CD4-positive, alpha-beta T cell treated with Interleukin-1 beta for 1 hour (primary cell): ENCODE measurements at places on chromosomes 2 and 18.

DNA sequence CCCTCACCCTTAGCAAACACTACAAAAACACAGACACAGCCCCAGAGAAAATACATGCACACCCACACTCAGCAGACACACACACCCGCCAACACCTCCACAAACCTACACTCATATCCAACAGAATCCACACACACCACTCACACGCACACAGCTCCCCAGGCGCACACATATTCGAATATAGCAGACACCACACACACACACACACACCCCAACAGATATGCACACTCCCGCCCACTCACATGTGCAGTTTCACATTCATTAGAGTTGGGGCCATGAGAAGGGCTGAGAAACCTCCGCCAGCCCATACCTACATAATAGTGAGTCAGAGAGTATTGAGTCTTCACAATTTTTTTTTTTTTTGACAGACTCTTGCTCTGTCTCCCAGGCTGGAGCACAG lies 29.4 kb upstream of the NOTO start:
- no peak for DNase-seq

- no peak for DNase-seq
Measured at GRCh38 chr2:83695530-83695929, 763.5 kb downstream of the SUCLG1 start.

GRCh38 chr18:13492314-13492713 lies 234.0 kb downstream of the FAM210A start:
- no peak for DNase-seq

- no peak for DNase-seq
Measured at GRCh38 chr2:44741507-44741906, 200.0 kb upstream of the SIX3 start.

- no peak for DNase-seq
Measured at GRCh38 chr2:26414311-26414710, 12.6 kb downstream of the DRC1 start.

- DNase-seq: peak; percentile 34
Measured at GRCh38 chr2:168192839-168193616, 54.4 kb downstream of the STK39 start.

- DNase-seq: no peak
Measured at GRCh38 chr2:207253666-207254345, 88.1 kb upstream of the KLF7 start.

DNA sequence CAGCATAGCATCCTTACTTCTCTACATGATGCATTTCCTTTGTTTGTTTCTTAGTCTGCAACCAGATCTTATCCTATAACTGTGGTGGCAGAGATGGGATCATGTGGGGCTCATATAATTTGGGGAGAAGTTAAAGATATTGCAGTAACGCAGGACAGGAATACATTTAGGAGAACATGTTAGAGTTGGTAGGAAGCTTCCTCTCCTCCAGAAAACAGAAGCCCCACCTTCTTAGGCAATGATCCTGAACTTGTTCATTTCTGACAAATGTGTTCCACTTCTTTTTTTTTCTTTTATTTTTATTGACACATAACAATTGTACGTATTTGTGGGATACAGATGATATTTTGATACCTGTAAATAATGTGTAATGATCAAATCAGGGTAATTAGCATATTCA lies 99.9 kb downstream of the VSNL1 start:
- no peak for DNase-seq

DNA sequence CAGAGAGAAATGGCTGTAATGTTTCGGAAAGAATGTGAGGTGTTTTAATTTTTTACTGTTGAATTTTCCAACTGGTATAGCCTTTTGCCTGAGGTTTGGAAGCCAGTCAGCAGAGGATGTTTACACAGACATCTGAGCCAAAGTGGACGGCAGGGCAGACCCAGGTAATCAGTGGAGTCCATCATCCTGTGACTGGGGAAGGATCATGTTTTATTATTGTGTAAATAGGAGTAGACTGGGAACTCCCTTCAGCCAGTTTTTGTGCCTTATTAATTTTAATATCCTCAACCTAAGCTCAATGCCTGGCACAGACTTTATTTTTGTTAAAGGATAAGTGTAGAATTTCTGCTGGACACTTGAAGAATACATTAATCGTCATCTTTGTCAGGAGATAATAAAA lies 142.0 kb upstream of the GAREM1 start:
- no peak for DNase-seq
